Endodermal cell (in vitro differentiated cells): ENCODE measurements at places on chromosomes 5 and 9.

DNA sequence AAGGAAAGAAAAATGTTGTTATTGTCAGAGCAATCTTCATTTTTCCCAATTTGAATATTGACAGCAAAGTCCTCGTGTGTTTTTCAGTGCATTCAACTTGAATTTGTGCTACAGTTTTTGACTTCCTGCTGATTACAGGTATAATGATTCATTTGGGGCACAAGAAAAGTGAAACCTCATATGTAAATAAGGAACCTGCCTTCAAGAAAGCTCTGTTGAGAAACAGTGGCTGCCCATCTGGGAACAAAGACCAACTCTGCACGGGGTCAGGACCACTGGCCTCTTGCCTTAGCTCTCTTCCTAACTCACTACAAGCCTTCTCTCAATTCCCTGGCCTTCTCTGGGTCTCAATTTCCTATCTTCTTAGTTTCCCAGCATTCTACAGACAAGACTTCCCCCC, 21.0 kb downstream of the TIMD4 start:
- DNase-seq = no peak

DNA sequence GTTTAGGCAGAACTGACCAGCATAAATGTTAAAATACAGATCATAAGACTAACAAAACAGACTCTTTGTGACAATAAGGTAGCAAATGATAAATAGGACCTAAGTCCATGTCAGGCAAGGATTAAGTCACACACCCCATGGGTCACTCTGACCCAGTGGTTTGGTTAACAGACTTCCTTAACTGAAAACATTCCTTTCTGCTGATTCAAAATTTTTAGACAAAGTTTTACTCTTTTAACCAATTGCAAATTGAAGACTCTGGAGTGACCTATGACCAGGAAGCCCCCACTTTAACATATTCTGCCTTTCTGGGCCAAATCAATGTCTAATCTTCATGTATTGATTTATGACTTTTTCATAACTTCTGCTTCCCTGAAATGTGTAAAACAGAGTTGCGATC, 4.9 kb upstream of the NXNL2 start:
- DNase-seq = no peak

DNA sequence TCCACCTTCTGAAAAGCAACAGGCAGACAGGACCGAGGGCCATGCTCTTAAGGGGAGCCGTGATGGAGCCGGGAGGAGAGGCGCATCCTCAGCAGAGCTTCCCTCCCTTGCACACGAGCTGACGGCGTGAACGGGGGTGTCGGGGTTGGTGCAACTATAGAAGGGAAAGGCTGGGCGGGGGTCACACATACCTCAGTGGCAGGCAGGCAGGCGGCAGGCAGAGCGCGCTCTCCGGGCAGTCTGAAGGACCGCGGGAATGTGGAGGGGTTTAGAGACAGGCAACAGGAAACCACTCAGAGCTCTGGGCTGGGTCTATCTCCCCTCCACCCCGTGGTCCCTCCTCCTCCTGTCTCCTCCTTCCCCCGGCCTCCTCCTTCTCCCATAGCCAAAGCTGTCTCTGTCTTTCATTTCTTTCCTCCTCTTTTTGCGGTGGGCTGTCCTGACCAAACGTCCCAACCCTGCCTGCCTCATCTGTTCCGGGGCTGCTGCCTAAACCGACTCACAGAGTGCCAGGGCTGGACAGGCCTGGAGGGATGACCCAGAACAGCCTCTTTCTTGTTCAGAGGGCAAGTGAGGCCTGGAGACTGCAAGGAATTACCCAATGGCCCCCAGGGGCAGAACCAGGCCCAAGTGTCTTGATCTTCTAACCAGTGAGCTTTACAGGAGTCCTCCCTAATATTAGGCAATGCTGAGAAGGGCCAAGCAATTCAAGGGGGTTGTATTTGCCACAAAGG, at the start of gene SPARC:
Gene SPARC, minus strand, starts transcription at position 242 of the 734 bp plus-strand sequence. CDS start 10,727 bp downstream, outside the sequence.
- DNase-seq = peak; percentile 94

DNA sequence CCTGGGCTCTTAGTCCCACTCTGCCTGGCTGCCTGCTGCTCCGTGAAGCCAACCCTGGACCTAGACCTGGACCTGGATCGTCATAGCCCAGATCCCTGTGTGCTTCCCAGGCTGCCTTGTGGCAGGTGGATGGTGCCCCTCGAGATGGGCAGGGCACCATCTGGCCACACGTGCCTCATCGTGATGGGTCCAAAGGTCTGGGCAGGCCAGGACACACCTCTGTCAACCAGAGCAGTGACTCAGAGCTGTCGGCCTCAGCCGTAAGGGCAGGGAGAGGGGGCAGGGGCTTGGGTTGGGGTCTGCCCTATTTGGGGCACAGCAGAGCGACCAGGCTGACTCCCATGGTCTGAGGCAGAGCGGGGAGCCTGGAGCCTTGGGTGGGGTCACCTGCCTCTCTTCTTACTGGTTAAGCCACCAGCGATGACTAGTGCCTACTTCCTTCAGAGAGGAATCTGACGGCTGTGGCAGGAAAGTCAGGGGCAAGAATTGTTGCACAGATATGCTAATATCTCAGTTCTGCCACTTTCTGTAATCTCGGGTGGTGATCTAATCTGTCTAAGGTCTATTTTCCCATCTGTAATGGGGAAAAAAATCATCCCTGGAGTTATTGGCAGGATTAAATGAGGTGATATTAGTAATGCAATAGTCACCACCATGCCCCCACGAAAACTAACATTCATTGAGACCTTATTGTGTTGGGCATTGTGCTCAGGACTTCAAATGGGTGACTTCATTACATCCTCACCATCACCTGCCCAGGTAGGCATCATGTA, 3.2 kb upstream of the CDHR2 start:
- DNase-seq = no peak

GRCh38 chr5:14569948-14570691, 11.5 kb upstream of the OTULINL start:
- no peak for DNase-seq

- DNase-seq = no peak
These were observed 79.4 kb upstream of the ADRB2 start for GRCh38 chr5:148746826-148747535.

GRCh38 chr9:118575341-118576070, 793.7 kb downstream of the BRINP1 start:
- DNase-seq = no peak

DNA sequence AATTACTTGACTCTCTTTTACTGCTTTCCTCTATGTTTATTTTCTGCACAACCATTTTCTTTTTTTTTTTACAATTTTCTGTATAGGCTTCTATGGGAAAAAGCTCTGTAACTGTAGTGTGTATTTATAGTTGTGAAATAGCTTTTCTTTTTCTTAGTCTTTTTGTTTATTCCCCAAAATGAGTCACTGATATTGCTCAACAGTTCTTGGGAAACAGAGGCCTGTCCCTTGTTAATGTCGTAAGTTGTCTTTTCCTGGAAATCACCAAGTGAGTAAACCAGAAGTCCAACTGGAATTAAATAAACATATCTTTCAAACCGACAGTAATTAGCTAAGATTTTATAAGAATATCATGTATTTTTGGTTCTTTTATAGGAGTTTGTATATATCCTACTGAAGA, 325.1 kb upstream of the PRR16 start:
- DNase-seq = no peak

- no peak for DNase-seq
These were observed 335.0 kb downstream of the ARRDC3 start for GRCh38 chr5:91048073-91048472.

DNA sequence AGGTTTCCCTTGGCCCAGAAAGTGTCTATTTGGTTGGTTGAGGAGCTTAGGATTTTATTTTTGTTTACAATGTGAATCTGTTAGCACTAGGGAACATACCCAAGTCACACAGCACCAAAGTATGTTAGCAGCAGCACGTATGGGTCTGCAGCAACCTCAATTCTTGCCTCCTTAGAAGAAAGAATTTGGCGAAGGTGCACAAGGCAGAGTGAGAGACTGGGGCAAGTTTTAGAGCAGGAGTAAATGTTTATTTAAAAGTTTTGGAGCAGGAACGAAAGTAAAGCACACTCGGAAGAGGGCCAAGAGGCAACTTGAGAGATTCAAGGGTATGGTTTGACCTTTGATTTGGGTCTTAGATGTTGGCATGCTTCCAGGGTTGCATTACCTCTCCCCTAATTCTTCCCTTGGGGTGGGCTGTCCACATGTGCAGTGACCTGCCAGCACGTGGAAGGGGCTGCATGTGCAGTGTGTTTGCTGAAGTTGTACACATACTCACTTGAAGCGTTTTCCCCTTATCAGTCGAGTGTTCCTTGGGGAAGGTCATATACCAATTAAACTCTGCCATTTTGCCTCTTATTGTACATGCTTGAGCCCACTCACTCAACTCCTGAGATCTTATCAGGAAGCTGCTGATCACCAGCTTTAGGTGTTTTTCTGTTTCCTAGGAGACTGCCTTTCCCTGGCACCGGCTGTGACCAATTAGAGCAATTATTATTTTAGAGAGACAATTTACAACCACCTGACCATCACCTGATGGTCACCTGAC, 64.9 kb upstream of the SHC3 start:
- no peak for DNase-seq

DNA sequence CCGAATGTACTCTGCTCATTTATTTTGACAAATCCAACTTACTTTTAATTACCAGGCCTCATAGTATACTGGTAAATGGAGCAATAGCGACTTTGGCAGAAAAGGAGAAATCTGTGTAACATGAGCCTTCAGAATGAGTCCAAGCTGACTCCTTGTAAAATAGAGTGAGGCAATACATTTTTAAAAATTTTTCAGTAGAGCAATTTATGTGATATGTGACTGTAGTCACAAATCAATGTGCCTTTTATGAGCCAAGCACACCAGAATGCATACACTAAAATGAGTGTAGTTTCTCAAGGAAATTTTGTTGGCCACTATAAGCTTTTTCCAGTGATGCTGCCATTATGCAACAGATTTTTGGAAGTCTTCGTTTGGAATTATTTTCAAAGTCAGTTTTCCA, 73.8 kb downstream of the SNCAIP start:
- no peak for DNase-seq

GRCh38 chr5:151890299-151890698, 34.4 kb downstream of the GLRA1 start:
- DNase-seq = peak; percentile 64

GRCh38 chr5:78530342-78531096, 118.1 kb downstream of the LHFPL2 start:
- no peak for DNase-seq

GRCh38 chr5:138989720-138990119, 114.6 kb upstream of the LRRTM2 start:
- DNase-seq = peak; percentile 16

GRCh38 chr9:134634176-134634575, 7.4 kb upstream of the COL5A1 start:
- no peak for DNase-seq

GRCh38 chr5:112978836-112979235, 2.2 kb downstream of the DCP2 start:
- DNase-seq = no peak

- no peak for DNase-seq
These were observed 33.1 kb downstream of the ZCCHC9 start for GRCh38 chr5:81334304-81335061.

DNA sequence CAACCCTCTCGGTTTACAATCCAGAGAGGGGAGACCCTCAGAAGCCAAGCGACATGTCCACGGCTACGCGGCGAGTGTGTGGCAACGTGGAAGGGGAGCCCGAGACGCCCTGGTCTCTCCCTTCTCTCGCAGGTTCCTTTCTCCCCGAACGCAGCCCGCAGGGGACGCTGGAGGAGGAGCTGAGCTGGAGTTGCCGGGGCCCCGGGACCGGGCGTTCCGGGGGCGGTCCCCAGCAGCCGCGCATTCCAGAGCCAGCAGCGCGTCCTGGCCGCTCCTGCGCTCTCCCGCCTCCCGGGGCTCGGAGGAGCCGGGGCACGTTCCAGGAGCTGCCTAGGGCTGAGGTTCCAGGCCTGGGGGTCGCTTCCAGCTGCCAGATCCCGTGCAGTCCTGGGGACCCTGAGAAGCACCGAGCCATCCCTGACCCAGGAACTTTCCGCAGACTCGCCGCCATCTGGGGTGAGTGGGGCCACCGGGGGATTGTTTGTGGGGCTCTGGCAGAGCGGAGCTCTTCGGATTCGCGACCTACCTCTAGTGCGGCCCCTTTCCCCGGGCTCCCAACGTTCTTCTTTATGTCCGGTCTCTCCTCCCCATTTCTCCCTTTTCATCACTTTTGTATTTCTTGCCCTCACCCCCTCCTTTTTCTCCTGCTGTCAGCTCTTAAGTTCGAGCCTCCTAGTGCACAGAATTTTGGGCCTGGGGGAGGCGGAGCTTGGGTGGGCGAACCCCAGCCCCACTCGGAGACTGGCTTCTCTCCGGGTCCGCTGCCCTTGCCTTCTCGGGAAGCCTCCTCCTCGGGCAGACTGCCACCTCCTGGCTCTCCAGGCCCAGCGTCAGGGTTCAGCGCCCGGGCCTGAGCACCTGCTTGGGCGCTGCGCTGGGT, at the start of gene SMIM3:
Gene SMIM3, plus strand, starts transcription at position 241 of the 880 bp plus-strand sequence. CDS start 16,684 bp downstream, outside the sequence.
- peak; percentile 94 for DNase-seq

- no peak for DNase-seq
These were observed 20.6 kb upstream of the AUH start for GRCh38 chr9:91382298-91382697.

DNA sequence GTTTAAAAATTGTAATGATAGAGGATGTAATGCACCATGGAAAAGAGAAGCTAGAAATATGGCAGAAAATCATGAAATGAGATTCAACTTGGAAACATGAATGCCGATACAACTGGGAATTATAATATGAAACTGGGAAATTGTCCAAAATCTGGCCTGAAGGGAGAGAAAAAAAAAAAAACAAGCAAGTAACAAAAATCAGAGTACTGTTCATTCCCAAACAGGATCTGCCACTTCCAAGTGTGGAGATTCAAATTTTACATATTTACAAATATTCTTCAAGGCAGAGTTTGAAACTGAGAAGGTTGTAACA, 56.6 kb upstream of the MOCS2 start:
- DNase-seq = no peak

GRCh38 chr9:114973216-114973615, 42.8 kb upstream of the TNFSF8 start:
- DNase-seq = no peak

DNA sequence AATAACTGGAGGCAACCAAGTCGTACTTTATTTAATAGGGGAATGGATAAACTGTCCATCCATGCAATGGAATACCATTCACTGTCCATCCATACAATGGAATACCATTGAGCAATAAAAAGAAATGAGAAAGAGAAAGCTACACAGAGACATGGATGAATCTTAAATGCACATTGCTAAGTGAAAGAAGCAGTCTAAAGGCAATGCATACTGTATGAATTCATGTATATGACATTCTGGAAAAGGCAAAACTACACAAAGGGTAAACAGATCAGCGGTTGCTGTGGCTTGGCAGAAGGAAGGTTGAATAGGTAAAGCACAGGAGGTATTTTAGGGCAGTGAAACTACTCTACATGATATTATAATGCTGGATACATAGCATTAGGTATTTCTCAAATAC, 16.2 kb downstream of the DRD1 start:
- no peak for DNase-seq

GRCh38 chr5:180609386-180609785, 18.1 kb upstream of the SCGB3A1 start:
- no peak for DNase-seq

- DNase-seq = no peak
These were observed 192.9 kb upstream of the KLF9 start for GRCh38 chr9:70607329-70607728.

GRCh38 chr5:96625365-96625764, 36.8 kb upstream of the CAST start:
- no peak for DNase-seq
